ENCODE measurements at places on chromosomes 1 and 21.

DNA sequence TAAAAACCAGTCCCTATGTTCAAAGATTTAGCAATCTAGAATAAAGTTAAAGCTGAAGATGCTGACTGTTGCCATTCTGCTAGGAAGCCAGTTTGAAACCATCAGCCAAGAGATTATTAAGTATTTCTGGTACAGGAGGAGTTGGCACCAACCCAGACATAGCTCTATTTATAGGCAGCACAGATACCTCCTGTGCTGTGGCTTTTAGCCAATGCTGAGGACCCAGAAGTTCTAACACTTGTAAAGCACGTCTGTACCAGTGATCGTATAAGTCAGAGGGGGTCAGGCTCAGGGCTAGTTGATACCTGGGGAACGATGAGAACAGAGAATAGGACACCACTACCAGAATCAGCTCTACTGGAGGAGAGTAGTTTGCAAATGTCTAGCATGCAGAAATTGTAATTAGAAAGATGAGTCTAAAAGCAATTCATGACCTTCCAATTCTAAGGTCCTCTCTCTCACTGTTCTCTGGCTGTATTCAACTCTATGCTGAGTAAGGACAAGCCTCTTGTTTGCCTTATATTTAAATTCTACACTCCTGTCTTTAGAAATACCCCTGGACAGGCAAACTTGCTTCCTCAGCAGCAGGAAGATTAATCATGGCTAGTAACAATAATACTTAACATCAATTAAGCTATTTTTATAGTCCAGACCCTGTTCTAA is 96.8 kb upstream of the PALMD start:
- DNase-seq = no peak

DNA sequence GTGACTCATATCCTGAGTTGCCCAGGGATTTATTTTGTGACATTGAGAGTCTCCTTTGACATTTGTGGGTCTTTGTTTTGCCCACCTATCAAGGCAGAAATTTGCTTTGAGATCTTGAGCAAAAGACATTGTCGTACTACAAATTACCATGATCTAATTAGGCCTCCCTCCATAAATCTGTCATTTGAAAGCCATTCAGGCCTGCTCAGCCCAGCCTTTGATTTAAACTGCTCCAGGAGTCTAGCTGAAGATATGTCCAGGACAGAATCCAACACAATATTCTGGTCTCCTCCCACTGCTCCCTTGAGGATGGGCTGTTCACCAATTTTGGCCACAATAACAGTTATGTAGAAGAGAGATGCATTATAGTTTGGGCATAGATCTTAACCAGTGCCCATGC is 86.7 kb downstream of the PROX1 start:
- DNase-seq = no peak

DNA sequence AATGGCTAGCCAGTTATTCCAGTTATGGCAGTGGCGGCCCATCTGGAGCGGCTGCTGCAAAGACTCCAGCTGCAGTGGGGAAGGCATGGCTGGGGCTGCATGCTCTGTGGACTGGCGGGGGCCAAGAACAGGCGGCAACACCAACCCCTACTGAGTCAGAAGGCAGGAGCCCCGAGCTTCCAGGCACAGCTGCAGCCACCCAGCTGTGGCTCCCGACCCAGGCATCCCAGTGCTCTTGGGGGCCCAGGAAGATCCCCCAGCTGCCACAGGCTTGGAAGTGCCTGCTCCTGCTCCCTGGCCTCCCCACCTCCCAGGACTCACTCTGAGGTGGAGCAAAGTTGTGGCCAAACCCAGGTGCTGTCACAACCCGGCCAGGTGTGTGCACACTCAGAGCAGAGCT is 317.0 kb upstream of the RRP15 start:
- no peak for DNase-seq

DNA sequence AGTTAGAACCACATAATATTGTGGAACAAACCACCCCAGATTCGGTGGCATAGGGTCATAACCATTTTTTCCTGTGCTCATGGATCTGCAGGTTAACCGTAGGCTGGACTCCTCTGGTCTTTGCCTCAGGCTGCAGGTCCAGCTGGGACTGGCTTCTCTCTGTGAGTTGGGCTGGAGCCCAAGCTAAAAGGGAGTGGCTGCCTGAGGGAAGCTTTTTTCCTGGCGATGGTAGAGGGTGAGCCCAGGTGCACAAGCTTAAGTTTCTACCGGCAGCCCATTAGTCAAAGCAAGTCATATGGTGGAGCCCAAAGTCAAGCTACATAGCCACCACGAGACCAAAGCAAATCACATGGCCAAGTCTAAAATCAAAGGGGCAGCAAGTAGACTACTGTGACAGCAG is 13.8 kb downstream of the EPHX4 start:
- DNase-seq = no peak

DNA sequence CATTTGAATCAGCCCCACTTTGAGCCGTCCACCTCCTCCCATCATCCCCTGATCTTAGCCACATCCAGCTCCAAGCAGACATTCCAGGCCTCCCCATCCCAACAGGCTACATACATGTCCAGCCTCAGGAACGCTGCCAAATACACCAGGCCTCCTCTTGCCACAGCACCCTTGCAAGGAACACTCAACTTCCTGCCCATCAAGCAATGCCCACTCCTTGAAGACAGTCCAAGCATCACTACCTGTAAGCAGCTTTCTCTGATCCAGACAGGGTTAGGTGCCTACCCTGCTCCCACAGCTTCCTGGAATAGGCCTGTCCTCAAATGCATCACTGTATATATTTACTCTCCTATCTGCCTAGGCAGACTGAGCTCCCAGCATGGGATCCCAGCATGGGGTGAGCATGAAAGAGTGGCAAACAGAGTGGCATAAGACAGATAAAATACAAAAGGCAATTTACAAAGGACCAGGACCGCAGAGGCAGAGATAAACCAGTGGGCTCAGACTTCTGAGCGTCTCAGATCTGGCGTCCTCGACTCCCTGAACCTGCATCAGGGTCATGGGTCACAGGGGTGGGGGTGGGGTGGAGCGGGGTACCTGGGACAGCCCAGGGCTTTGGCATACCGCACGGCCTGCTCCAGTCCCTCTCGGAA is 816 bp downstream of the HYI start:
- DNase-seq = no peak

DNA sequence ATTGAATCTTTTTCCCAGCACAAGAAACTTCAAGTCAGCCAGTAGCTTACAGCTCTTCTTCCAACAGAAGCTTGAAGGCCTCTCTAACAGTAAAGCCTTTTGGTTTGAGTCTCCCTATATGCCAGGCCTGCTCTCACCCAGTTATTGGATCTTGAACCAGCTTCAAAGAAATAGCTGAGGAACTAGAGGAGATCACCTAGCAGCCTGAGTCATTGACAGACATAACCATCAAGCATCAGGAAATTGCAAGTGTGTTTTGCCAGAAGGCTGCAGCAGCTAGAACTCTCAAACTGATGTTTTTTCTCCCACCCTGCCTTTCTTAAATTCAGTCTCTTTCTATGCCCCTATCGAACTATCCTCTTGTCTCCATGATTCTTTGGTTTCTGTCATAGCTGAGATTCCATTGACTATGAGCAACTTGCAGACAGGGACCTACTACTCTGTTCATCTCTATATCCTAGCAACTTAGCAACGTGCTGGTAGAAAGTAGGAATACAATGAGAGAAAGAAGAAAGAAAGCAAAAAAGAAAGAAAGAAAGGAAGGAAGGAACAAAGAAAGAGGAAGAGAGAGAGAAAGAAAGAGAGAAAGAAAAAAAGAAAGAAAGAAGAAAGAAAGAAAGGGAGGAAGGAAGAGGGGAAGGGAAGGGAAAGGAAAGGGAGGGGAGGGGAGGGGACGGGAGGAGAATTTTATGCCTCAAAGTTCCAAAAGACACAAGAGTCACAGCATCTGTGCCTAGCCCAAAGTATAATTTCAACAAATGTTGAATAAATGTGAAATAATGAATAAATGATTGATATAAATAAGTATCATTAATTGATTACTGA is 60.0 kb upstream of the FGGY start:
- no peak for DNase-seq

DNA sequence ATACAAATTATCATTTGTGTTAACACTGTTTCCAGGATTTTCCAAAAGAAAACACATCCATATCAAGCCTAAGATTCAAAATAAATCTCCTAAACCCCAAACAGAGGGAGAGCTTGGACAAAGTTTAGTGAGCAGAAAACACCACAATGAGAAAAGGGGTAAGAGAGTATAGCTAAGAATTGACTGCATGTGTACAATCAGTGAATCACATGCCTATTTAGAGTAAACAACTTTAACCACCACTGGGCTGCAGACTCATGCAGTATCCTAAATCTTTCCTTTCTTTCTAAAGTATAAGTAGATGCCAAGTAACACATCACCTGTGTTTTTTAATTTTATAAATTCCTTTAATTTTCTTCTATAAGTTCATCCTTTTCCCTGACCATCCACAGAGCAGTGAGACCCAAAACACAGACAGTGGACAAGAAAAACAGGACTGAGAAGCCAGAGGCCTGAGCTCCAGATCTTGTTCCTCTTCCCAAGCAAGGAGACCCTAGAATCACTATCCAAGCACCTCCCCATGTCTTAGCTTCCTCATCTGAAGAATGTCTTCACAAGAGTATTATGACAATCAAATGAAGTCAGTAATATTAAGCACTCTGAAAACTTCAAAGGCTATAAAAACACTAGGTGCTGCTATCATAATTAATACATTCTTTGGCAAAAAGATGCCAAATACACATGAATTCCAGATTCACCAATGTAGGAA is 93.1 kb downstream of the VAV3 start:
- DNase-seq = no peak

- DNase-seq = no peak
Observed at GRCh38 chr1:206013026-206013795, 10.0 kb upstream of the RAB7B start.

DNA sequence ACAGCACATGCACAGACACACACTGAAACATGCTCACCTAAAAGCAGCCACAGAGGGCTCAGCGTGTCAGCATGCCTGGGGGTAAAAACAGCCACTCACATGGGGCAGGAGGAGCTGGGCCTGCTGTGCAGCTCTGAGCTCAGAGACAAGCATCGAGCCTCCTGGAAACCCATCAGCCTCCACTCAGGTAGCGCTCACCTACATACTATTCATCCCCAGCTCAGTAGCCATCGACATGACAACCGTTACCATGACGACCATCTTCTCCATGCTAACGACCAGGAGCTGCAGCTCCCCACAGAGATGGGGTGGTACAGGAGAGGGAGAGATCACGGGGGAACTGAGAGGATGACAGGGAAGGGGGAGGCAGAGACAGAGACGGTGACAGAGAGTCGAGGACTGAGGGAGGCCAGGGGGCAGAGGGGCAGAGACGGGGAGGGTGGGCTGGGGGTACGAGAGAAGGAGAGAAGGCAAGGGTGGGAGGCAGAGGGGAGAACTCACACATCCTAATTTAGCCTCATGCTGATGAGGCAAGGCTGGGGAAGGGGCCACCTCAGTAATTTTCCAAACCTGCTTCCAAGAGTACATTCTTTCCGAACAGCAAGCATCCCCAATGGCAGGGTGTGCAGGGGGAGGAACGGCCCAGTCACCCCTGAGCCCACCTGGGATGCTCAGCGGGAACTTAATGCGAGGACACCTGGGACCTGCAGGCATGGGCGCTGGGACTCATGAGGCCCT is 28.4 kb downstream of the SDC3 start:
- no peak for DNase-seq

GRCh38 chr1:30008998-30009657 is 714.3 kb downstream of the MATN1 start:
- DNase-seq = no peak

DNA sequence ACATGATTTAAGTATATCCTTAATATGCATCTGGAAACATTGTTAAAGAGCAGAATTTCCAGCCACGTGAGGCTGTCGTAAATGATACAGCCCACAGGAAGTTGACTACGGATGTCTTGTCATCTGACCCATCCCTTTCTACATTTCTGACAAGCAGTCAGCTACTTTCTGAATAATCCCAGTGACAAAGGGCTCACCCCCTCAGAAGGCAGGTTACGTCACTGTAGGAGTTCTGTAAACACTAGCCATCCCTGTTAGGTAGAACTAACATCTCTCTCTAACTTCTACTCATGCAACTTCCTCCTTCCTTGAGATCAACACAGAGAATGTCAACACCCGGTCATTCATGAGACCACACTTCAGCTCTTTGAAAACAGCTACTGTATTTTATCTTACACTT is 259.2 kb downstream of the GREM2 start:
- DNase-seq = no peak

DNA sequence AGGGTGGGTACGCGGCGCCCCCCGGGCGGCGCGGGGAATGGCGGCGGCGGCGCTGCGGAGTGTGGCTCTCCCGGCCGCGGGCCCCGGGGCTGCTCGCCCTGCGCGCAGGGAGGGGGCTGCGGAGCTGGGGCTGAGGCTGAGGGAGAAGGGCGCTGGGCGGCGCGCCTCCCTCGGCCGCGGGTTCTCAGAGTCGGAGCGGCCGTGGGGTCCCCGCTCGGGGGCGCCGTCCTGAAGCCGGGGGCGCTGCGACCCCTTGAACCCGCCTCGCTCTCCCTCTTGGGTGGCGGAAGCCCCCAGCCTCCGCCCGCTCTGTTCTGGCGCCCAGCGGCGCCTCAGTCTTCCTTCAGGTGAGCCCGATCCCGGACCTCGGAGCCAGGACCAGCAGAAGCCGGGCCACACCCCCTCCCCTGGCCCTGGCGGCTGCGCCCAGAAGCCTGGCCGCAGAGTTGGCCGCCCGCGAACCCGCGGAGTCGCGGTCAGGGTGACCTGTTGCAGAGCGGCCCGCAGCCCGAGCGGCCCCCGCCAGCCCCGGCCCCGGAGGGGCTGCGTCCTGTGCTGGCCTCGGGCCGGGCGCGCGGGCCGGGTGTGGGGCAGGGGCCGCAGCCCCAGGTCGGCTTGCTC is 532 bp downstream of the RALGPS2 start:
- no peak for DNase-seq

DNA sequence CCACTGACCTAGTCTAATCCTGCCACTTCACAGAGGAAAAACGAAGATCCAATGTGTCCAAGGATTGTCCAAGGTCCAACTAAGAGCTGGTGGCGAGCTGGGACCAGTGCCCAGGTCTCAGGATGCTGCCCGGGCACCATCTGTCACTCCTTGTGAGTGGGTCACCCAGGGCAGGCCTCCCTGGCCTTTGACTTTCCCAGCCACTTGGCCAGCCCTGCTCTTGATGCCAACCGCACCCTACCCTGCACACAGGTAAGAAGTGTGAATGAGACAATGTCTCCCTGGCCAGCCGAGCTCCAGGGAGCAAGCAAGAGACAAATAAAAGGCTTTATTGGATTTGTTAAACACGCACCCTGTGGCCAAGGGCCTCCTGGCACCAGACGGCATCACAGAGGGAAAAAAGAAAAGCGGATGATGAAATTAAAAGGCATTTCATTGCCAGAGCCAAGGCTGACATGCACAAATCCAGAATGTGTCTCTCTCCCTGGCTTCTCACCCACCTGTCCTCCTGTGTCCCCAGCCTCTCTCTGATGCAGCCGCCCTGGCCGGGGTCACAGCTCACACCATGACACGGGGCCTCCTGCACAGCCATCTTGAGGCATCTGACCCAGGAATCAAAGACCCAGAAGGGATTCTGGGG is 72.8 kb downstream of the CAMK2N1 start:
- DNase-seq = no peak

- no peak for DNase-seq
Observed at GRCh38 chr1:173409613-173410012, 67.5 kb upstream of the PRDX6 start.

DNA sequence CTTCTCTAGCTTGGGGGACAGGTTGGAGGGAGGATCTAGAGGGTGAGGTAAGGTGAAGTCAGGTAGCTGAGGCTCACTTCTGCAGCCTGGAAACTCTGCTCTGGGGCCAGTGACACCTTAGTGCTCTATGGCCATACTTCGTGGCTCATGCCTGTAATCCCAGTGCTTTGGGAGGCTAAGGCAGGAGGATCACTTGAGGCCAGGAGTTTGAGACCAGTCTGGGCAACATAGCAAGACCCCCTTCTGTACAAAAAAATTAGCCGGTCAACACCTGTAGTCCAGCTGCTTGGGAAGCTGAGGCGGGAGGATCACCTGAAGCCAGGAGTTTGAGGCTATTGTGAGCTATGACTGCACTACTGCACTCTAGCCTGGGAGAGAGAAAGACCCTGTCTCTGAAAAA is 5.8 kb downstream of the LMNA start:
- DNase-seq = no peak

Measured in activated T-cell treated with anti-CD3 and anti-CD28 coated beads for 24 hours (primary cell).